Activated naive CD4-positive, alpha-beta T cell treated with anti-CD3 and anti-CD28 coated beads, Interleukin-2, amount 10 ng/mL, durations not matched to agents 7 days and 5 days (primary cell): ENCODE measurements at places on chromosomes 4 and X.

GRCh38 chrX:120549483-120550452, 11.0 kb downstream of the CUL4B start:
- no peak for DNase-seq

DNA sequence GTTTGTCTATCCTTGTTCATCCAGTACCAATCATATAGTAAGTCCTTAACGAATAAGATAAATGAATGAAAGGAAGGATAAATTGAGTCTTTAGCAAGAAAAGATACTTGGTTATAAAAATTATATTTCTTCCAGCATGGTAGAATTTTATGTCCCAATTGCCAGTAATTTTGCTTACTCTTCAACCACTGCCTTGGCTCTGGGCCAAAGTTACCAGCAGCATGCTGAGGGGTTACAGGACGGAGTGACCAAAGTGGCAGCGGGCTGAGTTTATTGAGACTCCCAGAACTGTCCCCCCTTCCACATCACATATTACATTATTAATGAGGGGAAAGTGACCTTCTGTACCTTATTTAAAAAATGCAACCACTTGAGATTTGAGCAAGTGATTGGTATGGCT, 121.7 kb downstream of the RASGEF1B start:
- no peak for DNase-seq

GRCh38 chr4:94669672-94670664, 87.8 kb upstream of the BMPR1B start:
- DNase-seq = no peak

- no peak for DNase-seq
Observed at GRCh38 chr4:8073206-8073863, 85.3 kb downstream of the ABLIM2 start.
